Left cardiac atrium (tissue), 4 donors: ENCODE measurements at places on chromosomes 11 and 22.

DNA sequence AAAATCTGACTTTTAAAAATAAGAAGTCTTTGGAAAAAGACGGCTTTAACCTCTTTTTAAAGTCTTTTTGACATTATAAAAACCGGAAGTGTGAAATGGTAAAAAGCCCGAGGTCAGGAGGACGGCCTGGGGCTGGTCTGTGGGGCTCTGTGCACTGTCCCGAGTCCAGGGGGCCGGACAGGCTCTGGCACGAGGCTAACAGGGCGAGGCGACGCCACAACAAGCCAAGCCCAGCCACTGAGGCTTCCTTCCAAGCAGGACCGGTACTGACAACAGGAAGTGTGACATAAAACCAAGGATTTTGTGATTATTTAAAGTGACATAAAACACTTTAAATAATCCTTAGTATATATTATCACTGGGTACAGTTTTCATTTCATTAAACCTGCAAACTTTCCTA lies 39.2 kb downstream of the BRD1 start:
- peak; percentile 82 for DNase-seq

DNA sequence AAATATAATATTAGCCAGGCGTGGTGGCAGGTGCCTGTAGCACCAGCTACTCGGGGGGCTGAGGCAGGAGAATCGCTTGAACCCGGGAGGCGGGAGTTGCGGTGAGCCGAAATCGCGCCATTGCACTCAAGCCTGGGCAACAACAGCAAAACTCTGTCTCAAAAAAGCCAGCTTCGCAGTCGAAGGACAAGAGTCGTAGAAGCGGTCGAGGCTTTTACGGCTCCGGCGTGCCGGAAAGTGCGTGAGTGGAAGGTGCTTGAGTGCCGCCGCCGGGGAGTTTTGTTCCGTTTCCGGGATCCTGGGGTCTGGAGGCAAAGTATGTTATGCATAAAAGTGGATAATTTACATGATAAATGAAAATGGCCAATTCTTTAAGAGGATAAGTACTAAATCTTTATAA lies 43.6 kb downstream of the SYN3 start:
- no peak for DNase-seq

DNA sequence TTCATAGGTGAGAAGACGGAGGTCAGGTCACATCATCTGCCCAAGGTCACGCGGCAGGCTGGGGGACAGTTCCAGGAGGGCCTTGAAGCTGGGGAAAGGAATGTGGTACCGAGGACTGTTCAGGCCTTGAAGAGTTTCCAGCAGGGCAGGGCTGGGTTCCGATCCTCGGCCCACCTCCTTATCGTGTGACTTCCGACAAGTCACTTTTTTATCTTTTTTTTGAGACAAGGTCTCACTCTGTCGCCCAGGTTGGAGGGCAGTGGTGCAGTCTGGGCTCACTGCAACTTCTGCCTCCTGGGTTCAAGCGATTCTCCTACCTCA lies 623 bp downstream of the NDUFS8 start:
- no peak for DNase-seq

DNA sequence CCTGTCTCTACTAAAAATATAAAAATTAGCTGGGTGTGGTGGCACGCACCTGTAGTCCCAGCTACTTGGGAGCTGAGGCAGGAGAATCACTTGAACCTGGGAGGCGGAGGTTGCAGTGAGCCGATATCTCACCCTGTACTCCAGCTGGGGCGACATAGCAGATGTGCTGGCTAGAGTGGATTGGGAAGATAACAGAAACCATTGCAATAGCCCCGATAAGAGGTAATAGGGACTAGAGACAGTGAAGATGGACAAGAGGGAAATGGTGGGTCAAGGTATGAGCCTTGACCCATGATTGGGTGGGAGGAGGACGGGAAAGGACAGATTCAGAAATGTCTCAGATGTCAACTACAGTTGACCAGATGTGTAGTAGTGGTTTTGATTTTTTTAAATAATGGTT lies 6.1 kb downstream of the SWAP70 start:
- DNase-seq, result no peak

GRCh38 chr11:105219269-105219668 lies 79.7 kb upstream of the CARD18 start:
- no peak for DNase-seq

- no peak for DNase-seq
These were observed 15.1 kb downstream of the CDPF1 start for GRCh38 chr22:46234969-46235368.

DNA sequence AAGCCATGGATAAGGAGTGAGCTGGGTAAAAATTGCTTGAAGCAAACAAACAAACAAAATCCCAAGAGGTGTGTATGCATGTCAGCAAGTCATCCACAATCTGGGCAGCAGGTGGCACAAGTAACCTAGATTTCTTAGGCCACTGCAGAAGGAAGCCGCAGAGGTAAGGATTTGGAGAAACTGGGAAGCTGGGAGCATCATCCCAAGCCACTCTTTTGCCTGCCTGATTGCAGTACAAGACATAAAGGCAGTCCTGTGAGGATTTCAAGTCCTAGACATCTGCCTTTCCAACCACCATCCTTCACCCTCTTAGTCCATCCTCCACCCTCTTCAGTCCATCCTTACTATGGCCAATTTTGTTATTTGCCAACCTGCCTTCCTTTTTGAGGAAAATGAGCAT lies 67.2 kb upstream of the BMAL1 start:
- DNase-seq, result peak; percentile 44

DNA sequence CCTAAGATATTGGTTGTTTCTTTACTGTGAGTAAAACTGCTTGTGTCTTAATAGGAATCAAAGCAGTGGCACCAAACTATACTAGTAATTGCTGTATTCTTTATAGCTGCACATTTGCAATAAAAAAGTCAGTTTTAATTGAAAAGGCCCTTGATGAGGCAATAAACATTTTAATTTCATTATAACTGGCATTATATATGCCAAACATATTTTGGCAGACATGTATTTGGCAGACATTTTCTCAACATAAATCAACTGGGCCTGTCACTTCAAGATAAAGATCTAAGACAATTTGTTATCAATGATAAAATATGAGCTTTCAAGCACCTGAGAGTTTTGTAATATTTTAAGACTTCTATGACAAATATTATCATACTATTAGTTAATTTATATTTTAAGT lies 245.7 kb downstream of the SBF2 start:
- no peak for DNase-seq

DNA sequence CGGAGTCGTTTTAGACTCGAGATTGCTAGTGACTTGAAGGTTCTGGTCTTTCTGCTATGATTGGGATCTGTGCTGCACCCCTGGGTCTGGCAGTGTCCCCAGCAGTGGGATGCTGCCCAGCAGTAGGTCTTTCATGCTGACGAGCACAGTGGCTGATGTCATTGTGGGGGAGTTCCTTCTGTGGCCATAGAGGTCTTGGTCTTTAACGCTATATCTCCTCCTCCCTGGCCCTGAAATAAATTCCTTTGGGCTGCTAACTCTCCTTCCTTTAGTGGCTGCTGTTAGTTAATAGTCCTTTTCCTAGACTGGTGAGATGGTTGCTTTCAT lies 136.3 kb downstream of the TEAD1 start:
- peak; percentile 52 for DNase-seq
